ENCODE measurements at places on chromosomes 2 and 18.

DNA sequence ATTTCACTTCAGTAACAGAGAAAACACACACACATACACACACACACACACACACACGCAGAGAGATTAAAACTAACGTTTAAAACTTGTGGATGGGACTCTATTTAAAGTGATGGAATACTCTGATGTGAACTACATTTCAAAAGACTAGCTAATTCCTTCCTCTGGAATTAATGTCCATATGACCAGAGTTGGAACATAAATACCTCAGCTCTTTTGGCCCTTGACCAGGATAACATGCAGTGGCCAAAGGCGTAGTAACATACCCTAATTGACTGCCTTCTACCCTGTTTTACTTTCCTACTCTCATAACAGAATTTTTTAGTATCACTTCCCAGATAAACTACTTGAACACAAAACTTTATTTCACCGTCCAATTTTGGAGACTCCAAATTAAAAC is 671.3 kb upstream of the CHAC2 start:
- no peak for DNase-seq

GRCh38 chr2:164891460-164891859 is 49.8 kb upstream of the COBLL1 start:
- DNase-seq: no peak

GRCh38 chr2:3608373-3609278 is 13.7 kb downstream of the COLEC11 start:
- DNase-seq: no peak

DNA sequence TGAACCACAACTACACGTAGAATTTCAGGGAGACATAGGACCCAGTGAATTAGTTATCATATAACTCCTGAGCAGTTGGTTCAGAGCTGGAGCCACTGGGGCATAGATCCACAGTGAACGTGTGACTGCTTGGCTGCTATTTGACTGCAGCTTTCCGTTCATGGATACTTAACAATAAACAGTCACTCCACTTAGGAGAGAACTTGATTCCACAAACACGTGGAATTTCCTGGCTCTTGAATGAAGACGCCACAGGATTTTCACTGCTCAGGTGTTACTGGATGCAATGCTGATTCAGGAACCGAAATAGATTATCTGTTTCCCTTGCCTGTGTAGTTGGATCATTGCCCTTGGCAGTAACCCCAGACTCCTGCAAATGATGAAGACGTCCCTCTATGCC is 679.1 kb upstream of the ZEB2 start:
- DNase-seq: no peak

- no peak for DNase-seq
Observed at GRCh38 chr2:148745151-148745851, 100.8 kb downstream of the EPC2 start.

GRCh38 chr18:13464432-13465123 is 246.0 kb downstream of the LDLRAD4 start:
- no peak for DNase-seq

DNA sequence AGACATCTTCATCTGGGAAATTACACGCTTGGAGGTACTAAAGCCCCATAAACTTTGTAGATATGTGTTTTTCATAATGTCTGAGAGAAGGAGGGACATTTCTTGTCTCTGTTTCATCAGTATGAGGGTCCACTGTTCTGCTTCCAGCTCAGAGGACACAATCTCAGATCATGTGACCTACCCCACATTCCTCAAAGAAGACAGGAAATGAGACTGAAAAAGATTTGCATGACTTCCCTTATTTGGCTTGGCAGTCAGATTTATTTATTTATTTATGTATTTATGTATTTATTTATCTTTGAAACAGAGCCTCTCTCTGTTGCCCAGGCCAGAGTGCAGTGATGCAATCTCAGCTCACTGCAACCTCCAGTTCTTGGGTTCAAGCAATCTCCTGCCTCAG is 463.7 kb upstream of the RGPD4 start:
- DNase-seq: no peak

GRCh38 chr2:163617517-163617916 is 118.3 kb downstream of the FIGN start:
- no peak for DNase-seq

DNA sequence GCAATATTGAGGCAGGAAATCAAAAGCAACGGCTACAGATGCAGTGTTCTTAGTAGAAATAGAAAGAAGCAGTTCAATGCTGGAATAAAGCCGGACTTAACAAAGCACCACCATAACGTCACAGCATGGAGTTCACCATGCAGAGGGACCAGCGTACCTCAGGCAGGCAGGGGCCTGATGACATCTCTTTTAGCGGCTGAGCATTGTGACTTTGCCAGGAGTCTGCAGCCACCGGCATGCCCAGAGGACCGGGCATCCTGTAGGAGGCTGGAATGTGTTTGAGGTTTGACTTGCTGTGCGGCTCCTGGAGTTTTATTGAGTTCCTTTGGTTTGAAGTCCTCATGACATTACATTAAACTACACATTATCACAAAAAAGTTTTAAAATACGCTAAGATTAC is 139.8 kb downstream of the UXS1 start:
- DNase-seq: no peak

- no peak for DNase-seq
Observed at GRCh38 chr2:33038230-33038629, 91.5 kb downstream of the LTBP1 start.

DNA sequence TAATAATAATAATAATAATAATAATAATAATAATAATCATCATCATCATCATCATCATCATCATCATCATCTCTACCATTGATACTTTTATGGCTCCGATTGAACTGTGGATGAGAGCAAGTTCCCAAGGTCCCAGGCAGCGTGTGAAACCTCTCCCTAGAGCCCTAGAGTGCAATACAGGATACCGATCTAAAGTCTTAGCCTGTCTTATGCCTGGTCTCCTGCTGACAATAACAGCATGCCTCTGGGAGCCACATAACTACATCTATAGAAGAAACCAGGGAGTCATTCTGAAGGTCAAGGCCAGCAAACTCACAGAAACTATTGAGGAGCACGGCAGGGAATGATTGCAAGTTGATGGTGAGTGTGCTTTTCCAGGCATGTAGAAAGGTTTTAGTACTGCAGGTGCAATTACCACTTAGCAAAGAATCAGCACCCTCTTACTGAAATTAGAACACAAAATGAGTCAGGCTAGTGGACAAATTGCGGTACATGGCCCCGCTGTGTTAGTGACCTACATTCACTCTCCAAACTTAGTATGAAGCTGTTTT is 457.2 kb upstream of the CDH20 start:
- DNase-seq: no peak

DNA sequence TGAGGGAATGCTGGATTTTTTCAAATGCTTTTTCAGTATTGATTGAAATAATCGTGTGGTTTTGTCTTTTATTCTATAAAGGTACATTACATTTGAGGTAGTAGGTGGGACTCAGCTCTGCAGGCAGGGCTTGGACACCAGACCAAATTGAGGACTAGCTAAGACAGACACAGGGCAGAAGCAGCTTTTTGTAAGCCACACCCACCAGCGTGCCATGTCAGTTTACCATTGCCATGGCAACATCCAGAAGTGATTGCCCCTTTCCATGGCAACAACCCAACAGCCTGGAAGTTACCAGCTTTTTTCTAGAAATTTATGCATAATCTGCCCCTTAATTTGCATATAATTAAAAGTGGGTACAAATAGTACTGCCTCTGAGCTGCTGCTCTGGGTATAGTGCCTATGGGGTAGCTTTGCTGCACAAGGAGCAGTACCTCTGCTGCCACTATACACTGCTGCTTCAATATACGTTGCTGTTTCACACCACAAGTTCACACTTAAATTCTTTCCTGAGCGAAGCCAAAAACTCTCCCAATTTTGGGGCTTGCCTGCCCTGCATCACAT is 23.6 kb upstream of the VWA3B start:
- no peak for DNase-seq

- DNase-seq: no peak
Observed at GRCh38 chr18:39462436-39462835, 1896.8 kb upstream of the CELF4 start.

GRCh38 chr2:241842620-241843211 is 16.0 kb downstream of the PDCD1 start:
- no peak for DNase-seq

- DNase-seq: peak; percentile 80
Observed at GRCh38 chr2:190468814-190469569, 60.8 kb downstream of the MFSD6 start.

GRCh38 chr2:217010173-217010572 is 150.3 kb upstream of the TNP1 start:
- DNase-seq: no peak
